ENCODE measurements at places on chromosomes 1 and 21.

DNA sequence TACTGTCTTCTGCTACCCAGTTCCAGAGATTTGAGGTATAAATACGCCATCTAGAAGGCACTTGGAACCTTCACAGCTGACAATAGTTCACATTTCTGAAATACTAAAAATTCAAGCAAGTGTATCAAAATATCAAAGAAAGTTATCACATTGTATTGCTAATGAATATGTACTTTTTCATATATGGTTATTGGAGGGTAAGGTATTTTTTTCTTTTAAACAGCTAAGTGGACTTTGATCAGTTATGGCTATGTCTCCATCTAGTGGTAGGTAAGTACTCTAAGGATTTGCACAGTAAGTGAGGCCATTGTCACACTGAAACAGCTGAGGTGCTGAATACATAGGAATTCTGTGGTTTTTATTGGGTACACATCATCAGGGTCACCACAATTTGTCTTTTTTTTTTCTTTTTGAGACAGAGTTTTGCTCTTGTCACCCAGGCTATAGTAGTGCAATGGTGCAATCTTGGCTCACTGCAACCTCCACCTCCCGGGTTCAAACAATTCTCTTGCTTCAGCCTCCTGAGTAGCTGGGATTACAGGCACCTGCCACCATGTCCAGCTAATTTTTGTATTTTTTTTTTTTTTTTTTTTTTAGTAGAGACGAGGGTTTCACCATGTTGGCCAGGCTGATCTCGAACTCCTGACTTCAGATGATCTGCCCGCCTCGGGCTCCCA, 49.1 kb upstream of the CR2 start:
- DNase-seq = no peak

GRCh38 chr1:27049607-27050006, 37.0 kb upstream of the TENT5B start:
- DNase-seq = no peak

DNA sequence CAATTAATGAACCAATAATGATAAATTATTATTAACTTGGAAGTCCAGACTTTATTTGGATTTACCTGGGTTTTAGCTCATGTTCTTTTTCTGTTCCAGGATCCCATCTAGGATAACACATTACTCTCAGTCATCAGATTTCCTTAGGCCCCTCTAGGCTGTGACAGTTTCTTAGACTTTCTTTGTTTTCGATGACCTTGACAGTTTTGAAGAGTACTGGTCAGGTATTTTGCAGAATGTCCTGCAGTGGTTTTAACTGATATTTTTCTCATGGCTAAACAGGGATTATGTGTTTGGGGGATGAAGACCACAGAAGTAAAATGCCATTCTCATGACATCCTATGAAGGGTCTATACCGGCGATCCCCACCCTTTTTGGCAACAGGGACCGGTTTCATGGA, 144.0 kb downstream of the NAV1 start:
- DNase-seq = no peak

DNA sequence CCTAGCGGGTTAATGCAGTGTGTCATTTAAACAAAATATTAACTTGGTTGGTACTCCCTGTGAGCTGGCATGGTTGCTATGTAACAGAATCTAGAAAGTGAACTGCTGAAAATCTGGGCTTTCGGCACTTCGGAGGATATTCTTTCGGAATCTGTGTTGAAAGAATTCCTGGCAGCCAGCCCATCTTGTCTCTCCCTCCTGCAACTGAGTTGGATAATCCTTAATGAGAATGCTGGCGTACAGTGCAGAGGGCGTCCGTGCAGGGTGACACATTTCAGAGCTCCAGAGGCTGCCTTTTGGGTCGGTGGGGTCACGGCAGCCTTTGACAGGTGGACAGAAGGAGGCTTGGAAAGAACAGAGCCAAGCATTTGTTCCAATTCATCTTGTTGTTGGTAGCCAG, 3.7 kb downstream of the KAZN start:
- no peak for DNase-seq

GRCh38 chr1:241846862-241847539, 1.0 kb upstream of the EXO1 start:
- no peak for DNase-seq

DNA sequence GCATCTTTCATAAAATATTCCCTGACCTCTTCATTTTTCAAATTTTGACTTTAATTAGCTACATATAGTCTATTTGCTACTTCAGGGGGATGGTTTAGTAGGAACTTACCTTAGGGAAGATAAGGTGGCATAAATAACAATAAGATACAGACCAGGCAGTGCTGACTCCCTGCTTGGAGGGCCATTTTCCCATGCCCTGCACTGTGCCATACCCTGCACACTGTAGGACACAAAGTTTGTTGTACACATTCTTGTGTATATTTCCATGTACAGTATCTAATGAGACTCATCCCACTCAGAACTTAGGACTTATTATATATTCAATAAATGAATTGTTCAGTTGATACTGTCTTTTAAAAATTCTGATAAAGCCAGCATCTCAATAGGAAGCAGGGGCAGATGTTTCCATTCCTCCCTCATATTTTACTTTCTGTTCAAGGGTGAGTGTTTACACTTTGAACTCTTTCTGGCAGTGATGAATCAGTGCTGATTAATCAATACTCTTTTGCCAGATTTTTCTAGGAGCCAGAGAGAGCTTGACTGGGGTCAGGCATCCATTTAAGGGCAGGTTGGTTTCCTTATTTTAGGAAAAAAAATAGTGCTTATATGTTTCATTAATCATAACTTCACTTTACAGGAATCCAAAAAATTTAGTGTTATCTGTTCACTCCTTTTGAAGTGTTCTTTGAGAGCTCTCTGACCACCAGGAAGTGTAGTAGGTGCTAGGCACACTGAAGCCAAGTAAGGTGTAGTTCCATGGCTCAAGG, 30.6 kb downstream of the MPZL1 start:
- no peak for DNase-seq

DNA sequence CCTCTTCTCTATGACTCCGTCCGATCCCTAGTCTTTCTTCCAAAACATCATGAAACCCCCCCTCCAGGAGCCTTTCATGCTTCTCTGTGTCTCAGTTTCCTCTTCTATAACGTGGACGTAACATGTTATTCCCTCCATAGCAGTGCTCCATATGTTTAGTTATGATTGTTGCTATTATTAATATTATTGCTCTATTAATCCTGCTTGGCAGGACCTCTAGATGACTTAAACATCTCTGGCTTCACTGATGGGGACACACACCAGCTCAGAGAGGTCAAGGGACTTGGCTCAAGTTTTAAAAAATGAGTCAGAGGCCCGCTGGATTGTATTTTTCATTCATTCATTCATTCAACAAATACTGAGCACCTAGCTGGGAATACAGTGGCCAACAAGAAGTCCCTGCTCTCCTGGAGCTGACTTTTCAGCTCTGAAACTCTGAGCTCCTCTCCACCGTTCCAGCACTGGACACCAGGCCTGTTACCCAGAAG, 404 bp upstream of the CPLANE2 start:
- no peak for DNase-seq

DNA sequence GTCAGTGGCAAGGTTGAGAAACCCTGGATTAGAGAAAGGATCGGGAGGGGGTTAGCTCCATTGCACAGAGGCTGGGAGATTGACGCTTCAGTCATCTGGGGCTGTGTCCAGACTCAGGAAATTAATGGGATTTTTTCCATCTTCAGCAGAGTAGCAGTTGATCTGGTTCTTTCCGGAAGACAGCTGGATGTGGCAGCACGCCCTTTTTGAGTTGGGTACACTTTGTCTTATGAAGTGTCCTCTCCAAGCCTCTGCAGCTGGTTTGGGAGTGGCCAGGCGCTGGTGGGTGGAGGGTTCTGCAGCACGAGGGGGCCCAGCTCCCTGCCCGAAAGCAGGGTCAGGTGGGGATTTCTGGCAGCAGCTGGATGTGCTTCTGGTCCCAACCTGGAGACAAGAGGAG, 95.1 kb downstream of the TAS1R2 start:
- no peak for DNase-seq

DNA sequence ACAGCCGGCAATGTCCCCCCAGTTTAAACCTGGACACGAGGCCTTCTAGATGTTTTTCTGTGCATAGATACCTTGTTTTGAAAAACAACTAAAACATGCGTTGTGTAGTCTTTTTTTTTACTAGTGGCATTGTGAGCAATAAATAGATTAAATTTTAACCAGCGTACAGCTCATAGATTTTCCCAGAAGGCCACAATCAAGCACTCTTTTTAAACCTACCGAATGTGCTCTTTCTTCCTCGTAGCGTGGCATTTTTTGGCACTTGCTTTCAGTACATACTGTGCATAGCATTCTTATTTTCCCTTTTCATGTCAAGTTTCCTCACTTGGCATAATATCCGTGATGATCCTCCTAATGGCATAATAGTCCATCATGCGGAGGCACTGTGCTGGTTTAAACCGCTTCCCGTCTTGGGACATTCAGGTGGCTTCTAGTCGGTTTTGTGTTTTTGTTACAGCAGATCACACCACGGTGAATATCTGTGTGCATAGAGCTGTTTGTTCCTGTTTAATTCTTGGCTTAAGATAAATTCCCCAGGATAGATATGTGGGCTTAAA, 95.3 kb downstream of the PDE9A start:
- no peak for DNase-seq

DNA sequence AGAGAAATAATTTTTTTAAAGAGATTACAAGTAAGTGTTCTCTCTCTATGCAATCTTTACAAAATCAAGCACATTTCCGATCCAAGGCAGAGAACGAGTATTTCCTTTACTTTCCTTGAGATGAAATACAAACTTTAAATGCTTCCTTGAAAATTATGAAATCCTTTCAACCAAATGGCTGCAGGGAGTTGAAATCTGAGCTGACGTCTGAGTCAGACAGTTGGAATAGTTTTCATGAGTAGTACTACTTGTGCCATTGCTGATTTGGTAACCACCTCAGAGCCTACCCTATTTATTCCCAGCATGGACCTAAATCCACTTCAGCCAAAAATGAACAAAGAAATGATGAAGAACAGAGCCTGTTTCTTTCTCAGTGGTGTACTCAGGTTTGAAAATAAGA, 183.6 kb downstream of the GIPC2 start:
- no peak for DNase-seq

GRCh38 chr1:66271904-66272254, 262.1 kb upstream of the SGIP1 start:
- DNase-seq = no peak

DNA sequence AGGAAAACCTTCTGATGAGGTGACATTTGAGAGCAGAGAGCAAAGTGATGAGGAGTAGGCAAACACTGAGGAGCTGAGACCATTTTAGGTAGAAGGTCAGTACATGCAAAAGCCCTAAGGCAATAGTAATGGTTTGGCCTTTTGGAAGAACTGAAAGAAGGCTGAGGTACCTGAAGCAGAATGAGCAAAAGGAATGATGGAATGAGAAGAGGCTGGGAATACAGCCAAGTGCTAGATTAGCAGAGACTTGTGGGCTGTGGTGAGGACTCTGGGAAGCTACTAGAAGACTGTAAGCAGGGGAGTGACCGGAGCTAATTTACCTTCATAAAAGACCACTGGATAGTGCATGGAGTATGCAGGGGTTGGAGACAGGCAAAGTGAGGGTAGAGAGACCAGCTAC, 77.9 kb downstream of the GFI1 start:
- no peak for DNase-seq

- no peak for DNase-seq
Observed at GRCh38 chr1:41954533-41954944, 35.8 kb upstream of the HIVEP3 start.

DNA sequence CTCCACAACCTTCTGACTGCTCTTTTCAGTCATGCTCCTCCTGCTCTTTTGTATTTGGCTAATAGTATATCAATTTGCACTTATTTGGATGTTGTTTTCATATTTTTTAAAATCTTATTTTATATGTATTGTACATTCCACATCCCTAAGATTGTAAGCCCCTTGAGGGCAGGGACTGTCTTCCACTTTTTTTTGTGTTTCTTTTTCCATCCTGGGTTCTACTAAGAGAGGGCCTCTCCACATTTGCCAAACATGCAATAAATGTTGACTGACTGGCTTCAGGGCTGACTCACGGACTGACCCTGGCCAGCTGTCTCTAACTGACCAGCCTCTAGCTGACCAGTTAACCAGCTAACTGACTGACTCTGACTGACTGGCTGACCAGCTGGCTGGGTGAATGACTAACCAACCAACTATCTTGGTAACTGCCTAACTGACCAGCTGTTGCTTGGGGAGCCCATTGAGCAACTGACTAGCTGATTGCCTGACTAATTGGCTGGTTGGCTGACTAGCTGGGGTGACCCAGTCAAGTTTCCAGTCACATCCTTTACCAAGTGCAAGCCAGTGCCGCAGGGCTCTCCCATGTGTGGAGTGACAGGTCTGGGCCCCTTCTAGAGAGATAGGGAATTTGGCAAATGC, 16.1 kb downstream of the CSF1 start:
- DNase-seq = peak; percentile 73

GRCh38 chr1:248831842-248832241, 6.1 kb upstream of the SH3BP5L start:
- no peak for DNase-seq

- no peak for DNase-seq
Observed at GRCh38 chr1:172140591-172140990, 279.9 kb upstream of the C1orf105 start.

DNA sequence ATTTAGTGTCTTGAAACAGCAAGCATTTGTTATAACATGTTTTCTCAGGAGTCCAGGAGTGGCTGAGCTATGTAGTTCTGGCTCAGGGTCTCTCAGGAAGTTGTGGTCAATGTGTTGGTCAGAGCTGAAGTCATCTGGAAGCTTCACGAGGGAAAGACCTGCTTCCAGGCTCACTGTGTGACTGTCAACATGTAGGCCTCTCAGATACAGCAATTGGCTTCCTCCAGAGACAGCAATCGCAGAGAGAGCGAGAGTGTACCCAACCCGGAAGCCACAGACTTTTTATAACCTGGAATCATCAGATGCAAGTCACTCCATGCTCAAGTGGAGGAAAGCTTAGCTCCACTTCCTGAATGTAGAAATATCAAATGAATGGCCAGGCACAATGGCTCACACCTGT, 40.9 kb downstream of the TNFRSF9 start:
- DNase-seq = no peak

DNA sequence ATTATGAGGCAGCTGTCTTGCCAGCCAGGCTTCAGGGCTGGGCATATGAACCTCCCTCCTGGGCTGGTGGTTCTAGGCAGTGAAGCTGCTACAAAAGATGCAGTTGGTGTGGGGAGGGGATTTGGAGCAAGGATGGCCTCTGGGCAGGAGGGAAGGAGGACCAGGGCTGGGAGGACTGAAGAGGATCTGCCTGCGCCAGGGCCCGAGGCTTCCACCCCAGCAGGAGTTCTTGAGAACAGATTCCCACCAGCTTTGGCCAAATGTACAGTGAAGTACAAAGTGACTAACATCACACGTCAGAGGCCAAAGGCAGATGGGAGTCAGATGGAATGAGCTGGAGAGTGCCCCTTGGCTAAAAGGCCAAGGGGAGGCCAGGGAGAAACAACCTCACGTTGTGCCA, 62.4 kb downstream of the DDX20 start:
- no peak for DNase-seq

DNA sequence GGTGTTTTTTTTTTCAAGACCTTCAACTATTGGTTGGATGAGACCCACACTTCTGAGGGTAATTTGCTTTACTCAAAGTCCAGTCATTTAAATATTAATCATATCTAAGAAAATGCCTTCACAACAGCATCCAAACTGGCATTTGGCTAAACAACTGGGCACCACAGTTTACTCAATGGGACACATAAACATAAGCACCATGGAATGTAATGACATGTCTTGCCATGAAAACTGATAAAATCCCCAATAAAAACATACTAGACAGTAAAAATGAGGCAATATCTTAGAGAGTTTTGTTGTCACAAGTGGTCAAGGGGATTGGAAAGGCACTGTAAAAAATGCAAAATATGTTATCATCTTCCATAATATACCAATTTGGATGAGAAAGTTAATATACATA, 838.8 kb upstream of the ADAMTS5 start:
- DNase-seq = no peak

- no peak for DNase-seq
Observed at GRCh38 chr21:31145274-31145673, 107.0 kb upstream of the KRTAP19-8 start.

Measured in ascending aorta (tissue), 2 donors.